Epithelial cell of proximal tubule (primary cell): ENCODE measurements at places on chromosomes 13 and 19. TPM values are rescaled to one million over a fixed set of nuclear protein-coding genes. Genes with fewer than 3 reads are reported as not detected.

DNA sequence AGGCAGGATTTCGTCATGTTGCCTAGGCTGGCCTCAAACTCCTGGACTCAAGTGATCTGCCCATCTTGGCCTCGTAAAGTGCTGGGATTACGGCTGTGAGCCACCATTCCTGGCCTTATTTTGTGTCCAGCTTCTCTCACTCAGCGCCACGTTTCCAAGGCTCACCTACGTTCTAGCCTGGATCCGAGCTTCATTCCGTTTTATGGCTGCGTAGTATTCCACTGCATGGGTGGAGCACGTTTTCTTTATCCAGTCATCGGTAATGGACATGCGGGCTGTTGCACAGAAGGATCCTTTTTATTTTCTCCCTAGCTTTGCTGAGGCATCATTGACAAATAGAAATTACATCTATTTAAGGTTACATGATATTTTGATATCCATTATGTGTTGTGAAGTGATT, 16.6 kb downstream of the ADGRL1 start:
- DNase-seq, result no peak

GRCh38 chr19:46180701-46181387, 32.8 kb downstream of the IGFL2 start:
- DNase-seq, result no peak

GRCh38 chr13:20495087-20496023, 30.3 kb downstream of the CRYL1 start:
- DNase-seq, result peak; percentile 50

DNA sequence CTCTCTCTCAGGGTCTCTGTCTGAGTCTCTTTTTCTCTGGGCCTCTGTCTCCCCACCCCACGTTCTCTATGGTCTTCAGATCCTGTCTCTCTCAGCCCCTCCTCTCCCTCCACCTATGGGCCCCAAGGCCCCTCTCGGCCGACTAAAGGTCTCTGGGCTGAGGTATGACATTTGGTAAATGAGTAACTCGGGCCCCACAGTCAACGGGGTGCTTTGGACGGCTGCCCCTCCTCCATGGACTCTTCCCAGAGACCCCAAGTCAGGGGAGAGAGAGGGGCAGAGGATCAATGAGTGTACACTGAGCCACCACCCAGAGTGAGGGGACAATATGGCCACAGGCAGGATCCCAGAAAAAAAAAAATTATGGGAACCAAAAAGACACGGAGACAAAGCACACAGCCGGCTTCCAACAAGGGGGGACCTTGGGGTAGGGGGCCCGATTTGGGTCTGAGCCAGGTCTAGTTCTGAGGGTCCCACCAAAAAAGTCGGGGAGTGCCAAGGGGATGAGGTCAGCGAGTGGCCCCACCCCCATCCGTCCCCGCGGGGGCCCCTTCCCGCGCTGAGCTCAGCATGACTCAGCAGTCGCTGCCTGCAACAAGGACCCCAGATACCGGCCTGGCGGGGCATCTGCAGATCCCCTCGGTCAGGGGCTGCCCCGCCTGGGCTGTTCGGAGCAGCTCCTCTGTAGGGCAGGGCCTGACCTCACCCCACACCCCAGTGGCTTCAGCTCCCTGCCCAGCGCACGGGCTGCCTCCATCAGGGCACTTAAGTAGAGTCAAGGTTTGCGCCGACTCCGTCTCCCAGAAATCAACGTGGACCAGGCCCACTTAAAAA, 1.5 kb upstream of the FTL start:
- DNase-seq, result no peak

NALCN gene
- 0.35 and 3.8 TPM in 2 replicates for total RNA-seq

DNA sequence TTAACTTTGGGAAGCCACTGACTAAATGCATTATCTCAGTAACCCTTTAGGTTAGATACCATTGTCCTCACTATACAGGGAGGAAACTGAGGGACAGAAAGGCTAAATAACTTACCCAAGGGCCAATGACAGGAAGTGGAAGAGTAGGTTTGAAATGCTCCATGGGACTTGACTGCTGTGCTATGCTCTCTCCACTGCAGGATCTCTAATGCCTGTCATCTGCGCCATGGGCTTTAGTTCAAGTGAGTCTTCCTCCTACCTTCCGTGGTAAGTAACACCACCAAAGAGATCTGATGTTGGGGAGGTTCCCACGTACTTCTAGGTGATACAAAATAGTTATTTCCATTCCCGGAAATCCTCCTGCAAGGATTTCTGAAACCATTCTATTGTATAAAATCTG, 3.7 kb downstream of the DLEU7 start:
- DNase-seq, result no peak

ZSCAN4 gene
- not detected in 2 replicates for total RNA-seq

GRCh38 chr13:76936763-76937162, 11.5 kb upstream of the ACOD1 start:
- no peak for DNase-seq

- DNase-seq, result no peak
These were observed 792 bp upstream of the LENG8 start for GRCh38 chr19:54448040-54448773.

- no peak for DNase-seq
These were observed 5.7 kb downstream of the FGF9 start for GRCh38 chr13:21676611-21677021.

DNA sequence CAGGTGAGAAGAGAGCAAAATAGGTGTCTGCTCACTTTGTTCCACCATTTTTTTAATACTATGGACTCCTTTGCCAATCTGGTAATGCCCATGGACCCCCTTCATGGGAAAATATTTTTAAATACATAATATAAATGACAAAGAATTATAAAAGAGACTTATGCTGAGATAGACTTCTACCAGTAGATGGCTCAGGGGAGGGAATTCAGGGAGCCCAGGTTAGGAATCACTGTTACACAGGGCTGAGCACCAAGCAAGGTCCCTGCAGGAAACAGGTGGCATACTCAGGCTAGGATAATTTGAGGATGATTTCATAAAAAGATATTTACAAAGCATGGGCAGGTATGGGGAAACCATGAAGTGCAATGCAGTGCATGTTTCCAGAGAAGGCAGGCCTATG, 525.9 kb downstream of the FGF9 start:
- DNase-seq, result no peak

DNA sequence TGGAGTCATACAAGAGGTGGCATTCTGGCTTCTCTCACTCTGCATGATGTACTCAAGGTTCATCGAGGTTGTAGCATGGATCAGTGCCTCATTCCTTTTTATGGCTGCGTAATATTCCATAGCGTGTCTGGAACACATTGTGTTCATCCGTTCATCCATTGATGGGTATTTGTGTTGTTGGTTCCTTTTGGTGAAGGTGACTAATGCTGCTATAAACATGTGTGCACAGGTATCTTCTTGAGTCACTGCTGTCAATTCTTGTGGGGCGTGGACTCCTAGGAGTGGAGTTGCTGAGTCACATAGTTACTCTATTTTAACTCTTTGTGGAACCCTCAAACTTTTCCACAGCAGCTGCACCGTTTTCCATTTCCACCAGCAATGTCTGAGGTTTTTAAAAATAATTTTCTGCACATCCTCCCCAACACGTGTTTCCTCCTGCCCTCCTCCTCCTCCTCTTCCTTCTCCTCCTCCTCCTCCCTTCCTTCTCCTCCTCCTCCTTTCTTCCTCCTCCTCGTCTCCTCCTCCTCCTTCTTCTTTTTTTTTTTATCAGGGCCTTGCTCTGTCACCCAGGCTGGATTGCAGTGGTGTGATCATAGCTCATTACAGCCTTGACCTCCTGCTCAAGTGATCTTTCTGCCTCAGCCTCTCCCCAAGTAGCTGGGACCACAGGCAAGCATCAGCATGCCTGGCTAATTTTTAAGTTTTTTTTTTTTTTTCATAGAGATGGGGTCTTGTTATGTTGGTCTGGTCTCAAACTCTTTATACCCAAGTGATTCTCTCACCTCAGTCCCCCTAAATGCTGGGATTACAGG, 2.0 kb upstream of the TMEM221 start:
- no peak for DNase-seq

DNA sequence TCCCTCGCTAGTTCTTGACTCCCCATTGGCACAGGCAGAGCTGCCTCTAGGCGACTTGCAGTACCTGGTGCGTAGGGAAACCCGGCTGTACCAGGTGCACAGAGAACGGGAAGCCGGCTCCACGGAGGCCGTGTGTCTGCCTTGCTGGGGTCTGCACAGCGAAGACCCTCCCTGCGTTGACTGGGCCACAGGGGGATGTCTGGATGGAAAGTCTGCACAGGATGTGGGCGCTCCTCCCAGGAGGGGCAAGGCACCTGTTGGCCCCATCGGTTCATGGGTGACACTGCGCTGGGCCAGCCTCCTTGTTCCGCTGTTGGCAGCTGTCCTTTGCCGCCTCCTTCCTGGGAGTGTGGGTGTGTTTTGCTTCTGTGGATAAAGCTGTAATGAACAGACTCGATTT, 138.3 kb downstream of the TEX29 start:
- DNase-seq, result no peak

- no peak for DNase-seq
These were observed 618.0 kb downstream of the DACH1 start for GRCh38 chr13:71249011-71249410.

DNA sequence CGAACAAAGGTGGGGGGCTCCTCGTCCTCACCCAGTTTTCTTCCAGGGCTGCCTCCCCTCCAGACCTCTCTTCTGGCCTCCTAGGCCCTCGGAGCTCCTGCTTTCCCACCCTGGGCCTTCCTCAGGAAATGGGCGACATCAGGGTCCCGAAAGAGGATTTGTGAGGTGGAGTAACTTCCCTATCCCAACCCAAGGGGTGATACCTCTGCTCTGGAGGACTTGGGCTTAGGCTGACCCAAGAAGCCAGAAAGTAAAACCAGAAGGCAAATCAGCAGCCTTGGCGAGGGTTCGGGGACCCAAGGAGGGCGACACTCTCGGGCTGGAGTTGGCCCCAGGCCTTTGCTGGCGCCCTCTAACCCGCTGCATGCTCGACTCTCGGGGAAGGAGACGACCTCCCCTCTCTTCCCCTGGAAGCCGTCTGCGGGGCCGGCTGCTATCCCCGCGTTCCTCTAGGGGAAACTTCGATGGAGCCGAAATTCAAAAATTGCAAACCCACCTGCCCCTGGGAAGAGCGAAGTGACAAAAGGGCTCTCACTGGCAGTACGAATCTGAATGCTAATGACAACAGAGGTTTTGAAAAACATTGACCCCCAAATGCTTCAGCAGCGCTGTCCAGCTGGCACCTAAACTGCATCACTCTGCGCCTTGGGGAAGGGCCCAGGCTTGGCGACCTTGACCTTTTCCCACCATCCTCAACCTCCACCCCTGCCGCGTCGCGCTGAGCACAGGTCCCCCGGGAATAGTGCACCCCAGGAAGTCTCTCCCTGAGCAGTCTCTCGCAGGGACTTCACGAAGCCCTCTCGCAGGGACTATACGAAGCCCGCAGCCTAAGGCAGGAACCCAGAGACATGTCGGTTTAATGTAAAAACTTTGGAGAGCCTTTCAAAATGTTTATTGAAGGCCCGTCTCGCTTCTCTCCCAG, 2.4 kb downstream of the PDX1 start:
- no peak for DNase-seq

- DNase-seq, result no peak
These were observed 113.0 kb upstream of the SLC10A2 start for GRCh38 chr13:103178986-103179943.

GRCh38 chr13:21075379-21076249, 14.2 kb upstream of the LATS2 start:
- DNase-seq, result no peak

GRCh38 chr13:114315074-114315785, 927 bp downstream of the CHAMP1 start:
- no peak for DNase-seq

DNA sequence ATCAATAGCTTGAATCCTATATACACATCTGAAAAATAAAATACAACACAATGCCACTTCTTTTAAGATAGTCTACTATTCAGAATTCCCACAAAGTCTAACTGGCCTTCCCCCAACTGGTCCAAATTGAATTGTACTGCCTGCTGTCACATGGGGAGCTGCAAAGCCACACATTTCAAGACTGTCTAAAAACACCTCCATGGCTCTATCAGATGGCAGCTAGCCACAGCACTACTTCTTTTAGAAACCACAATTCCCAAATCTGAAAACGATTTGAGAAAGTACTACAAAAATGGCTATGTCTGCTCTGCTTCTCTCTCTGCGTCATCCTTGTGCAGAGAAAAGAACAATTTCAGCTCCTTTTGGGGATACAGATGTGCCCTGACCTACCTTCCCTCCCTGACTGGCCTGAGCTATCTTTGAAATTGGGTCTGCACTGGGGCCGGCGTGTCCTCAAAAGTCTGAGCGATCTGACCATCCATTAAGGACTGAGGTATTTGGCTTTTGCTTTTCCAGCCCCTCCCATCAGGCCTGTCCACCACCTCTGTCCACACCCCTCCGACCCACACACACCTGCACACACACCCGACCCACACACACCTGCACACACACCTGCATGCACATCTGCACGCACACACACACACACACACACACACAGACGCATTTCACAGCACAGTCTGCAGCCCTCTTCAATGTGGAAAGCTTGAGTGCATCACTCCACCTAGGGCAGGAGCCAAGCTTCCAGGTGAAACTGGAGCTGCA, 68.6 kb upstream of the IPO5 start:
- DNase-seq, result no peak

DNA sequence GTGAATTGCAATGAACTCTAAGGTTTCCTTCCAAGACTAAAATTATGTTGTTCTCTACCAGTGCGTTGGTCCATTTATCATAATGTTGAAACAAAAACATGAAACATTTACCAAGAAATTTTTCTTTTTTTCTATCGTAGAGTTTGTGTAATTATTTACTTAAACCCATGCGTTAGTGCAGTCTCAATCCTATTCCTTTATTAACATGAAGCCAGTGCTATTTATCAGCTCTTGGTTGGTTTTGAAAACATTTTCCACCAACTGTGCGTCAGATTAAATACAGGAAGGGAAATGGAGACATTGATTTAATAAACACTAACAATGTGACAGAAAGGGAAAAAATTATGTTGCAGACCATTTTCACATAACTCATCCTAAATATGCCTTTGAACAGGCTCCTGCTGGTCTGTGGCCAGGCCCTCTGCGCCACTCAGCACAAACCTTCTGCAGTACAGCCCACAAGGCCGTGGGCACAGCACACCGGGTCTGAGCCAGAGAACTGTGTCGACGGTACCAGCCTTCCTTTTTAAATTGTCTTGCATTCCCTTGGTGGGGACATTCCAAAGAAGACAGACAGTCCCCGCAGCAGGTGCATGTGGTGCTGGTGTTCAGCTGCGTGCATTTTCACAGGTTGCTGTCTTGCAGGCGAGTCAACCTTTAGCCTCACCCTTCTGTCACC, 135.8 kb downstream of the SHISA2 start:
- DNase-seq, result no peak

RDH8 gene
- total RNA-seq, result not detected in 2 replicates

ZNF562 gene
- total RNA-seq, result 9.0 and 21.0 TPM in 2 replicates

TTC9B gene
- total RNA-seq, result not detected in 2 replicates

RGL3 gene
- 3.1 and 19.0 TPM in 2 replicates for total RNA-seq

GRCh38 chr13:106493533-106494220, 41.8 kb downstream of the EFNB2 start:
- no peak for DNase-seq

- DNase-seq, result no peak
These were observed 507 bp downstream of the ALG5 start for GRCh38 chr13:36998624-36999041.

KIRREL2 gene
- not detected in 2 replicates for total RNA-seq

EDDM13 gene
- not detected in 2 replicates for total RNA-seq
